ENCODE measurements at places on chromosomes 7 and 10.

- DNase-seq: no peak
Measured at GRCh38 chr7:47763063-47763974, 181.4 kb upstream of the TNS3 start.

- no peak for DNase-seq
Measured at GRCh38 chr10:19848226-19848985, 32.2 kb downstream of the PLXDC2 start.

- DNase-seq: no peak
Measured at GRCh38 chr10:120426306-120426705, 30.7 kb upstream of the PLPP4 start.

DNA sequence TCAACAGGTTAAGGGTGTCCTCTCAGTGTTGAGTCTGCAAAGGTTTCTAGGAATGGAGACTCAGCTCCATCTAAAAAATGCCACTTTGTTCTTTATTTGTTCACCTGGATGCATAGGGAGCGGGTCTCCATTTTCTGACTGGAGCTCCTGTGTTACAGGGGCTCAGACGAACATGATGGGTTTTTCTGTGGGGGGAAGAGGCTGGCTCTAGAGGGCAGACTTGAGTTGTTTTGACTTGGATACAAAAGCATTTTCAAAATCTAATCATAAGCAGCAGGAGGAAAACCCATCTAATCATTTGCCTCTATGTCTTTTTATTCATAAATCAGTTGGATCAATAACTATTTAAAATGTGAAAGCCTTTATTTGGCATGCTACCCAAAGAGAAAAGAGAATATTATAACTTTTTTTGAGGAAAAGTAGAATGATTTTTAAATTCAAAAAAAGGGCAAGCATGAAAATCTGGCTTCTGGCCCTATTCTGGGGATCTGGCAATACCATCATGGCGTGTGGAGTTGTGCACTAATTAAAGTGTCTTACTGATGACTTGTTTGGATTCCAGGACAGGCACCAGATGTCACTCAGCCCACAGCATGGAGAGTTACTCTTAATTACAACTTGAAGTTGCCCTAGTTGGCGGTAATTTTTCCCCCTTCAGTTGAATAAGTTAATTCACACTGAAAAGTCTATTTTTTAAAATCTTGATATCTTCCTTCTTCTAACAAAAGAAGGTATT is 594.9 kb downstream of the REEP3 start:
- DNase-seq: no peak

GRCh38 chr10:35605191-35605590 is at the start of gene GJD4:
TSS of gene GJD4 (plus strand) at chr10:35605341. CDS start at chr10:35605568, 227 bp downstream.
- no peak for DNase-seq

GRCh38 chr10:22564060-22564459 is 150.3 kb downstream of the PIP4K2A start:
- no peak for DNase-seq

GRCh38 chr10:74586088-74586585 is 240.3 kb upstream of the KAT6B start:
- DNase-seq: peak; percentile 80

- DNase-seq: no peak
Measured at GRCh38 chr7:116212869-116213268, 2.5 kb downstream of the TES start.

DNA sequence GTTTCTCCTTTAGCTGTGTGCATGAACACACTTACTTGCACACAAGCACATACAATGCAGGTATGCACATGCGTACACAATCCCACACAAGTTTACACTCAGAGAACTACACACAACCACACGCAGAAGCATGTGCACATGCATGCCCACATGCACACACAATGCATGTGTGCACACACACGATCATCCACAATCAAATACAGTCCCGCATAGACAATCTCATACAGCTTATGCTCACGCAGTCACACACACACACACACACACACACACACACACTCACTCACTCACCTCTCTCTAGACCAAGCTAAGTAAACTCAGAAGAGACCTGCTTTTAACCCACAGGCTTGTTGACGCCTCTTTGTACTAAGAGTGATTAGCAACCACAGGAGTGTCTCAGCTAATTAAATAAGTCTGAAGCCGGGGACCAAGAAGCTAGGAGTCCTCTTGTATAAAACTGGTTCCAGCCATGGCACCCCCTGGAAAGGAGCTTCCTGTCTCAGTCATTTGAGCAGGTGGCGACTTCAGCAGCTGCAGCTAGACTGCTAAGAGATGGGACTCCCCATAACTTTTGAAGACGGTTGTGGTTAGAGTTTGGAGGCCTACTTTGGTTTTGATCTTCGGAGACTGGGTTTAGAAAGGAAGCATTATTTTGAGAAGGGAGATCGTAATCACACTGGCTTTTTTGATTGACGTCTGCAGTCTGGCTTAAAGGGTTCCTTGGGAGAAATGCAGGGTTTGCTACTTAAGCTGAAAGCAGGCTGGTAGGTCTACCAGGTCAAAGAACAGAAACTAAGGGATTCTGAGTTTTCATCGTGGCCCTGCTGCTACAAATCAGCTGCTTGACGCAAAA is 82.3 kb upstream of the ADRB1 start:
- DNase-seq: peak; percentile 89

Measured in CD8-positive, alpha-beta memory T cell (primary cell).